ENCODE measurements at places on chromosomes 3 and 15. TPM values are rescaled to one million over a fixed set of nuclear protein-coding genes. Genes with fewer than 3 reads are reported as not detected.

The FEZF2 gene
- polyA plus RNA-seq, result not detected

The SYNM gene
- 3.1 TPM for polyA plus RNA-seq

The RASGRP1 gene
- polyA plus RNA-seq, result 0.89 TPM

The PEAK1 gene
- 41.7 TPM for polyA plus RNA-seq

The CMTM8 gene
- polyA plus RNA-seq, result 8.0 TPM

The DLEC1 gene
- 0.75 TPM for polyA plus RNA-seq

The FANCD2 gene
- 14.6 TPM for polyA plus RNA-seq

The CCR5 gene
- polyA plus RNA-seq, result 0.49 TPM

The ECE2 gene
- not detected for polyA plus RNA-seq

The PDCD6IP gene
- 157 TPM for polyA plus RNA-seq

The SUMF1 gene
- 50.9 TPM for polyA plus RNA-seq

The CA12 gene
- 6.8 TPM for polyA plus RNA-seq

The HACD2 gene
- polyA plus RNA-seq, result 52.1 TPM

The RTP1 gene
- not detected for polyA plus RNA-seq

The FAH gene
- polyA plus RNA-seq, result 13.3 TPM

The NR1I2 gene
- polyA plus RNA-seq, result 0.60 TPM

The SAMD7 gene
- polyA plus RNA-seq, result not detected

The LRTM1 gene
- not detected for polyA plus RNA-seq

The ACKR4 gene
- 2.0 TPM for polyA plus RNA-seq

The CISH gene
- 31.0 TPM for polyA plus RNA-seq

The SCAMP2 gene
- polyA plus RNA-seq, result 71.8 TPM

The CPEB1 gene
- 1.7 TPM for polyA plus RNA-seq

The DNAJA4 gene
- 28.4 TPM for polyA plus RNA-seq
